ENCODE measurements at places on chromosomes 4 and X. TPM values are rescaled to one million over a fixed set of nuclear protein-coding genes. Genes with fewer than 3 reads are reported as not detected.

- no peak for DNase-seq
Measured at GRCh38 chrX:42097486-42097885, 174.1 kb upstream of the CASK start.

DNA sequence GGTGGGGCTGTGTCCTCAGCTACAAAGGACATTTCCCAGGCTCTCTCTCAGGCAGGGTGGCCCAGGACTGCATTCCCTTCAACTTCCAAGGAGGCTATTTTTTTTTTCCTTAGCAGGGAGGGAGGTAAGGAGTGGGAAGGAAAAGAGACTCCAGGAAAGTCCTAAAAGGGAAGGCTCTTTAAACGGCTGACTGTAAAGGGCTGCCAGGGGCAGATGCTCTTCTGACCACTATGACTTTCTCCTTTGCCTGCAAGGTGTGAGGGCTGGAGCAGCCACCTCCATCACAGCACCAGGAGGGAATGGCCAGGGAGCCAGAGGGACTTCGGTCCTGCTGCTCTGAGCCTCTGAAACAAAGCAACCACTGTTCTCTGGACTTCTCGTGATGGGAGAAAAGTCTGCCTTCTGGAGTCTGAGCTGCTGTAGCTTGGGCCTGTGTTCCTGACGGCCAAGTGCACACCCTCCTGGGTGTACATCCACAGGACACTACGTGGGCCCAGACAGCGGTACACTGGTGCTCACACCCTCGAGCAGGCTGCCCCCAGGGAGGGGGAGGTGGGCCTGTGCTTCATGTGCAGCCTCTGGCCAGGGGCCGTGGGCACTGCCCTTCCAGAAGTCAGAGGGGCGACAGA lies 17.9 kb downstream of the NAT8L start:
- no peak for DNase-seq

DNA sequence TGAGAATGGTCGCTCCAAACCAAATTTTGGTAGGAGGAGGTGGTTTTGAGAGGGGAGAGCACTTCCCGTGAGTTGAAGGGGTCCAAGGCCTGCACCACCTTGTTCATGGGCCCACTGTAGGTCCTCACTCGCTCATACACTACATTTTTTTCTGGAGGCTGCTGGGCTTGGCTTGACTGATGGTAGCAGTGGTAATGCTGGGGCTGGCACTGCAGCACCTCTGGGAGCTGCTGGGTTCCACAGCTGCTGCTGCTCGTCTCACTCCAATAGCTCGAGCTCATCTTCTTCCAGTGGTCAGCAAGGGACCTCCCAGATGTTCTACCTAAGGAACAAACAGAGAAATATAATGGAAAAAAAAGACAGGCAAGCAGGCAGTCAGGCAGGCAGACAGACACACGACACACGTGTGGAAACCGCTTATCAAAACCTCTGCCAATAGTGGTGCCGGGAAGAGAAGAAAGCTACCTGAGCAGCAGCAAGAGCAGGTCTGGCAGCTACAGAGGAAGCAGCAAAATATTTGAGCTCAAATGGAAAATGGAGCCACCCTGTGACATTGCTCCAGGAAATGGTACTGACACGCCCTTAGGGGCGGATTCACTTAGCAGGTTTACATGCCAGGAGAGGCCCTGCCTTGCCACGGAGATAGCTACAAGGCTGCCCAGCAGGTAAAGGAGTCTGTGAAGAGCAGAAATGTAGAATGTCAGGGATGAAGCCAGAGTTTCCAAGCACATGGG lies at the start of gene POF1B:
TSS of gene POF1B (minus strand) at position 492 of the 734 bp plus-strand sequence. CDS start at position 281, 211 bp downstream.
- no peak for DNase-seq

DNA sequence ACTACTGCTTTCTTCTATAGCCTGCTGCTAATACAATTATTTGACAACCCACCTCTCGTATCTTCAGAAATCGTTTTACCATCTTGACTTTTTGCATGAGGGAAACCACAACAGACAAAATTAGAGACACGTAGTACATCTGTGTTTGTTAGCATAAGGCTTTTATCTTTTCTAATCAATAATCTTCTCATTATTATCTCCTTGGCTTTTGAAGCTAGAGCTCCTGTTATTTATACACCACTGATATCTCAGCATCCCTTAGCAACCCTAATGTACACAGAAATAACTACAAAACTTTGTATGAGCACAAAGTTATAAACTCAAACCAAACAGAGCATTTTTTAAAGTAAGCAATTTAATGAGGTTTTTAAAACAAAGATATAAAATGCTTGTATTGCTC lies 39.7 kb downstream of the CORIN start:
- DNase-seq: no peak

DNA sequence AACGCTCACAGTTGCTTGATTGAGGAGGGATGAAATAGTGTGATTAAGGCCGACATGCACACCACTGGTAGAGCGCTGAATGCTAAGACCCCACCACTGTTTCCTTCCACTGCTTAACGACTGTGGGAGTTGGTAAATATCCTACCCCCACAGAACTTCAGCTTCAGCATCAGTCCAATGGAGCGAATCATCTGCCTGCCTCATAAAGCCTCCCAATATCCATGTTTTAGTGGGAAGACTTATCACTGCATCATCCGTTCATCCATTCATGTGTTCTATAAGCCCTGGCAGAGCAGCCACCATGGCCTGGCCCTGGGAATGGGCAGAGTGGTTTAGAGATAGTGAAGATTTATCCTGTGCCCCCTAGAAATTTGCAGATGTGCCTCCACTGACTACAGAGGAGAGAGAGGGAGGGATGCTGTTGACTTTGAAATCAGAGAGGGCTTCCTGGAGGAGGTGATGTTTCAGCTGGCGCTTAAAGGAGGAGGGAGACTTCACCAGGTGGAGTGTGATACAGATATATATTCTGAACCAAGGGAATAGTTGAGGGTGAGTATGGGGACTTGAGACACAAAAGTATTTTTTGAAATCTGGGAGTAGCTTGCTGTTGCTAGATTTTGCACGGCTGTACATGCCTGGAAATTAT lies 71.9 kb upstream of the STX18 start:
- no peak for DNase-seq

GRCh38 chr4:1746265-1746691 lies 25.0 kb downstream of the TACC3 start:
- DNase-seq: no peak

DNA sequence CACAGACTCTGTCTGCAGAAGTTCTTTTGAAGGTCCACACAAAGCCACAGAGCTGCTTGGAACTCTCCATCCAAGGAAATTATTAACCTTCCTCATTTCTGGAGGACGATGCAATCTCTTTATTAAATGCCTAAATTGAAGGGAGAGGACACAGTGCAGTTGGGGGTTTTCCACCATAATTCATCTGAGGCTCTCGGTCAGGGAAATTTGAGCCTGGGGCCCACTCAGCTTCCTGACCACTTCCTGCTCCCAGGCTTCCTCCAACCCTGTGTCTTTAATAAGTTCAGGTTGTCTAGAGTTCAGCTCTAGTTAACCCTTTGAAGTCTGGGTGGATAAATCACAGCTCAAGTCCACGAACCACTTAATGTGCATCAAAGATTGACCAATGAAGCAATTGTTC lies 58.5 kb downstream of the PRPS1 start:
- no peak for DNase-seq

DNA sequence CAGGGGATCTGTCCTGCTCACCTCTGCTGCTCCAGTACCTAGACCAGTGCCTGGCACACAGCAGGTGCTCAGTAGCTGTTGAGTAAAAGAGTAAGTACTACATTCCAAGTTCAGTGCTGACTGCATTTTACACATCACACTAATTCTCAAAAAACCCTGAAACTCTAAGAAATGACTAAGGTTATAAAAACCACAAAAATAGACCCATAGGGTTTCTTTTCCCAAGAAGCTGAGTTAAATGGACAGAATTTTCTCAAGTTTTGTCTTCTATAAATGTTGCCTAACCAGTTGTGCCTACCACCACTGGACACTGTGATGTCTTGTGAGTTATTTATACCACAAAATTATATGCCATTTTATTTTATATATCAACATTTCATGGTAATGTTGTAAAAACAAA lies 78.9 kb upstream of the RXFP1 start:
- DNase-seq: no peak

- DNase-seq: no peak
Measured at GRCh38 chr4:76279462-76279861, 27.1 kb upstream of the STBD1 start.

GRCh38 chr4:145907812-145908211 lies 30.8 kb downstream of the ZNF827 start:
- no peak for DNase-seq

DNA sequence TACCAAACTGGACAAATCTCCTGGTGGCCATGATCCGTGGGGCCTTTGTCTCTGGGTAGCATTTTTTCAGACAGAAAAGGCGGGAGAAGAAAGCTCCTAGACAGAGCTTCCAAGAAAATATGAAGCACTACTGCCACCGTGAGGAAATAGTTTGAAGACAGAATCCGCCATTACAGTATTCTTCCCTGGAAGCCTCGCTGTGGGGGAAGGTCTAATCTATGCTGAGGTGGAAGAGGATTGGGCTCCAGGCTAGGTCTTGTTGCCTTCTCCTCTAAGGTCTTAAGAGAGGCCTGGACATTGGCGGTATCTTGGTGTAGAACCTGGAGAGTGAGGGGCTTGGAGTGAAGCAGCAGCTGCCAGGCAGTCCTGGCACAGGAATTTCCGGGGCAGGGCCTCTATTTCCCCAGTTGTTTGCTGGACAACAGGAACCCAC lies 218.9 kb downstream of the OR13H1 start:
- DNase-seq: peak; percentile 86

DNA sequence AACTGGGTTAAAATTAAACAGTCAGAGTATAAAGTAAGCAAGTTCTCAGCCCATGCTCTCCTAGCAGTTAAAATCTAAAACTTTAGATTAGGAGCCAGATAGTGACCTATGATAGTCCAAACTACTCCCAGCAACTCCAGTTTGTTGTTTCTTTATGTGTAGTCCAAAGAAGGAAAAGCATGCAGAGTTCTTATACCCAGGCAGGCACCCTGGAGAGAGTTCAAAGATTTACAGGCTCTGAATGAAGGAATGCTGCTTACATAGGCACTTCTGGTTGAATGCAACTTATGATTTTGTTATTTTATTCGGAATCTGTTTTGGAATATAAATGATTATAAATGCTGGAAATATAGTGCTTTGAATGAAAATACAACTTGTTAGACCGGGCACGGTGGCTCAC lies 67.2 kb downstream of the GPAT3 start:
- no peak for DNase-seq

DNA sequence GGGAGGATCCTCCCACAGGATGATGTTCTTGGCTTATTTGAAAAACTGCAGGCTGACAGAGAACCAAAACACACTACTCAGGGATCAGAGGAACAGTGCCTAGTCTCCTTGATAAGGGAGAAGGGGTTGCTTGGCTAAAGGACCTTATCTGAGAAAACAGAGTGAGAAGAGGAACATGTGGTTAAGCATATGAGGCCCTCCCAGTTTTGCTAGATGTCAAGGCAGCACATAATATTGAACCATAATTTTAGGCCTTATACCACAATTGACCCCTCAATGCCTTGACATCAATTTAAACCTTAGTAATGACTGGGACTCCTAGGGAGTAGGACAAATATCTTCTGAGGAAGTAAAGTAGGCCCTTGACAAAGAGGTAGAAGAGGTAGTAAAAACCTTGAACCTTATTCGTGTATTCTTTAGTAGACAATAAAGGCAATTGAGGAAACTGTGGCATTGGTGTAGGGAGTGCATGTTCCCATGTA lies 79.3 kb downstream of the TEX13C start:
- no peak for DNase-seq

DNA sequence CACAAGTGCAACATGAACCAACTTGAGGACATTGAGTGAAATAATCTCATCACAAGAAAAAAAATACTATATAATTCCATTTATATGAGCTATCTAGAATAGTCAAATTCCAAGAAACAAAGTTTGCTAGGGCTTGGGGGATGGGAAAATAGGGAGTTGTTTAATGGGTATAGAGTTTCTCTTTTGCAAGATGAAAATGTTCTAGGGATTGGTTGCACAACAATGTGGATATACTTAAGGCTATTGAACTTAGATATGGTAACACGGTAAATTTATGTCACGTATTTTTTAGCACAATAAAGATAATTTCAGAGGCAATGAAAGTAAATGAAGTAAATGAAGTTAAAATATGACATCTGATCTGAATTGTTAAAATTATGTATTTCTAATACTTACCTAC lies 7.9 kb downstream of the MFSD8 start:
- DNase-seq: no peak

DNA sequence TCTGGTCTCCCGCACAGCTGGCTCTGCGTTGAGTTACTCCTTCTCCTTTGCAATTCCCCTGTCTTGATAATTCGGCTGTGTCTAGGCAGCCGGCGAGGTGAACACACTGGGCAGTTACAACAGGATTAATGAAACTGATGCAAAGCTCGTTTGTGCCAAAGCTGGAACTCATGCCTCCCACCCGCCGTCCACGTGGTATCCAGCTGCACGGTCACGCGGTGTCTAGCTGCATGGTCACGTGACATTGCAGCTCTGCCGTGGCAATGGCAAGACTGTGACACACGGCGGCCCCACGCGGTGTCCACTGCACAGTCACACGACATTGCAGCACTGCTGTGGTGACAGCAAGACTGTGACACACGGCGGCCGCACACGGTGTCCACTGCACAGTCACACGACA lies 31.2 kb upstream of the LRPAP1 start:
- DNase-seq: no peak

DNA sequence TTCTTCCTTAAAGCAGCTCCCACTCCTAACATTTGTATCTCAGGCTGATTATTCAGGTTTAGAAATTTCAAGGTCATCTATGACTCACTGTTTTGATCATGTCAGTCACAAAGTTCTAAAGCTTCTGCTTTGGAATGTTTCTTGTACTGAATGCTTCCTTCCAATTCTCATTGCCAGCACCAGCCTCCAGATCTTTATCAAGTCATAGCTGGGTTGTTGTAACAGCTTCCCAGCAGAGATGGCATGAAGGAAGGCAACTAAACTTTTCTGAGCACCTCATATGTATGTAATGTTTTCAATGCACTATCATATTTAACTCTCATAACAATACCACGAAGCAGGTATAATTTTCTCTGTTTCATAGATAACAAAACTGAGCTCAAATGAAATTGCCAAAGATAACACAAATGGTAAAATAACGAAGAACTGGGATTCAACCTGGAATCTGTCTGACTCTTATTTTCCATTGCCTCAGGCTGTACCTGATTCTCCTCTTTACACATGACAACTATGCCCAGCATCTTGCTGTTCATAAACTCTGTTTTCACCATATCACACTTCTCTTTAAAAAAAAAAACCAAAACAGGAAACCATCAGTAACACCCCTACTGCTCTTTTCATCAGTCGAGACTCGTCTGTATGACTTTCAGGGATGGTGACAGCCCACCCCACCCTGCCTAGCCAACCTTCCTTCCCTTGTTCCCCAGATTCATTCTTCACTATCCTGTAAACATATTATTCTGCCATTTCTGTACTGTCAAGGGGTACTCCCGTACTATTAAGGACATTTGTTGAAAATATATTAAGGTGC lies 13.4 kb downstream of the TRPC3 start:
- DNase-seq: no peak

The DGKK gene
- not detected for polyA plus RNA-seq

The CT83 gene
- not detected for polyA plus RNA-seq

The SH3RF1 gene
- polyA plus RNA-seq: 19.6 TPM

The PDCL2 gene
- polyA plus RNA-seq: not detected

The ERAS gene
- 0.16 TPM for polyA plus RNA-seq

The RAI2 gene
- 8.0 TPM for polyA plus RNA-seq

The CCKAR gene
- not detected for polyA plus RNA-seq

The C1QTNF7 gene
- polyA plus RNA-seq: 2.5 TPM

The TRPC3 gene
- polyA plus RNA-seq: 0.62 TPM

The MAOB gene
- polyA plus RNA-seq: 0.95 TPM
